ENCODE measurements at places on chromosomes 11 and 22. TPM values are rescaled to one million over a fixed set of nuclear protein-coding genes. Genes with fewer than 3 reads are reported as not detected.

Gene TIGD3
- 0.18 TPM for total RNA-seq

DNA sequence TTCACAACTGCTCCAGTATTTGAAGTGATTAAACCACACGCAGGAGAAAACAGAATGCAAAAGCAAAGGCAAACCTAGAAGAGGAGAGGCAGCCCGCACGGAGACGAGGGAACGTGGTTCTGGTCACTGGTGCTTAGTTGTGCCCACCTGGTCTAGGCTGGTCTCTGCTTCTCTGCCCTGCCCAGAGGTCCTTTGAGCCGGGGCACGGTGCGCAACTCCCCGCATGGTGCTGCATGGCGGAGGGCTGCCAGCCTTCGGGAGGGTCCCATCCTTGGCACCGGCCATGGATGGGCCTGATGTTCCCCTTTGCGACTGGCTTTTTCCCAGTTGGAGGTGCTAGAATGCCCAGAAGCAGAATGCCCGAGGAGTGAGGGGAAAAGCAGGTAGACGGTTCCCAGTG is 46.1 kb downstream of the KCNC1 start:
- no peak overlapping the region for H3K27ac ChIP-seq
- no peak overlapping the region for H3K4me3 ChIP-seq
- H3K27me3 ChIP-seq, result peaks cover 1% of the 10 kb centered on the region
- peaks cover 5% of the 10 kb centered on the region for H3K36me3 ChIP-seq

Gene TNNT3
- 1.3 TPM for total RNA-seq

Gene TRIM3
- total RNA-seq, result 27.6 TPM

- no peaks in the 10 kb centered on the region for H3K4me1 ChIP-seq
- H3K36me3 ChIP-seq, result no peaks in the 10 kb centered on the region
- no peak overlapping the region for H3K27ac ChIP-seq
- no peak overlapping the region for H3K4me3 ChIP-seq
- DNase-seq, result no peak
- H3K27me3 ChIP-seq, result peaks cover 12% of the 10 kb centered on the region
Observed at GRCh38 chr22:49334976-49335375, 492.7 kb downstream of the BRD1 start.

DNA sequence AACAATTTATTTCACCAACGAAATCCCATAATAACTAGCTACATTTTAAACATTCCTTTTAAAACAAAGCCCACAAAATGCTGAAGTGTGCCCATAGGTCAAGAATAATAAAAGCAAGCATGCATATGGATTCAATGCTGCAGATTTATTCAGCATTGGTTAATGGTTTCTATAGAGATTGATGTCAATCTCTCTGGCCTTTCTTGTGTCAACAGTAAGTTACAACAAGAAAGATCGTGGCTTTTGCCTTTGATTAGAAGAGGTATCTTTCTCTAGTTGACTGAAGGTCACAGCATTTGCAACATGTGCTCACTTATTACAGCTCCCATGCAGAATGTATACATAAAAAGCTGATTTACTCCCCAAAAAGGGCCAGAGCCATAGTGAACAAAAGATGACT is 1.4 kb upstream of the SOX6 start:
- peaks cover 63% of the 10 kb centered on the region for H3K4me1 ChIP-seq
- DNase-seq, result no peak
- peaks cover 4% of the 10 kb centered on the region for H3K36me3 ChIP-seq
- H3K27ac ChIP-seq, result peak overlapping the region; percentile 88
- no peak overlapping the region for H3K4me3 ChIP-seq

DNA sequence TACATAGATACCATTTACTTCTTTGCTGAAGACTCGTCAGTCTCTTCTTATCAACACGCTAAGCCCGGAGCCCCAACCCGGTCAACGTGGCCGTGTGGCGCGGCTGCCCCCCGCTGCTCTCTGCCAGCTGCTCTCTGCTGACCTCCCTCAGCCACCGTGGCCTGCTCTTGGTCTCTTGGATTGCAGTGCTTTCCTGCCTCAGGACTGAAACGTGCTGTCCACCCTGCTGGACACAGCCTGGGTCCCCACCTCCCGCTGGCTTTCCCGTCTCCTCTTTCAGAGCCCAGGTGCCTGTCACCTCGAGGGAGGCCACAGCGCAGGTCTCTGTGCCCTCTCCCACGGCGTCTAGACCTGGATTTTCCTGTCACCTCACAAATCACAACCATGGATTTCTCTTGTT is 388.1 kb upstream of the B3GAT1 start:
- H3K27me3 ChIP-seq, result peaks cover 33% of the 10 kb centered on the region
- no peaks in the 10 kb centered on the region for H3K36me3 ChIP-seq
- no peak for DNase-seq
- H3K4me3 ChIP-seq, result no peak overlapping the region
- peaks cover 20% of the 10 kb centered on the region for H3K4me1 ChIP-seq

Gene RAB36
- 2.9 TPM for total RNA-seq

Gene KRTAP5-8
- total RNA-seq, result not detected

- H3K36me3 ChIP-seq, result no peaks in the 10 kb centered on the region
- H3K4me1 ChIP-seq, result peaks cover 42% of the 10 kb centered on the region
- no peak overlapping the region for H3K4me3 ChIP-seq
- no peak overlapping the region for H3K27ac ChIP-seq
- H3K27me3 ChIP-seq, result no peaks in the 10 kb centered on the region
- DNase-seq, result no peak
Observed at GRCh38 chr11:16191868-16192240, 164.5 kb downstream of the SOX6 start.

Gene MIEF1
- 23.0 TPM for total RNA-seq

DNA sequence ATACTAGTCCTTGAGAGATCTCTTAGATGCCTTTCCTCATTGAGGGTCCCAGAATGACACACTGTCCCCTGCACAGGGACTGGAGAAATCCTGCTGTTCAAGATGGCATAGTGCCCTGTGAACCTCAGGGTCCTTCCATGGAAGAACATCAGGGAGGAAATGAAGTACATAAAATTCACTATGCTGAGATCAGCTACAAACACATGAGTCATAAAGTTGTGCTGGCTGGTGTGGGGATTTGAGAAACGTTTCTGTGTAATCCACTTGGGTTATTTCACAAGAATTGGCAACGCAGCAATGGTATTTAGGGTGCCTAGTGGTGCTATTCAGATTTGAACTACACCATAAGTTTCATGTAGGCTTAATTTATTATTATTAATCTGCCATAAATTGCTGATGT is 174.4 kb downstream of the MAML2 start:
- H3K27me3 ChIP-seq, result no peaks in the 10 kb centered on the region
- no peak for DNase-seq
- H3K4me3 ChIP-seq, result no peak overlapping the region
- H3K36me3 ChIP-seq, result no peaks in the 10 kb centered on the region

Gene MRGPRX3
- not detected for total RNA-seq

DNA sequence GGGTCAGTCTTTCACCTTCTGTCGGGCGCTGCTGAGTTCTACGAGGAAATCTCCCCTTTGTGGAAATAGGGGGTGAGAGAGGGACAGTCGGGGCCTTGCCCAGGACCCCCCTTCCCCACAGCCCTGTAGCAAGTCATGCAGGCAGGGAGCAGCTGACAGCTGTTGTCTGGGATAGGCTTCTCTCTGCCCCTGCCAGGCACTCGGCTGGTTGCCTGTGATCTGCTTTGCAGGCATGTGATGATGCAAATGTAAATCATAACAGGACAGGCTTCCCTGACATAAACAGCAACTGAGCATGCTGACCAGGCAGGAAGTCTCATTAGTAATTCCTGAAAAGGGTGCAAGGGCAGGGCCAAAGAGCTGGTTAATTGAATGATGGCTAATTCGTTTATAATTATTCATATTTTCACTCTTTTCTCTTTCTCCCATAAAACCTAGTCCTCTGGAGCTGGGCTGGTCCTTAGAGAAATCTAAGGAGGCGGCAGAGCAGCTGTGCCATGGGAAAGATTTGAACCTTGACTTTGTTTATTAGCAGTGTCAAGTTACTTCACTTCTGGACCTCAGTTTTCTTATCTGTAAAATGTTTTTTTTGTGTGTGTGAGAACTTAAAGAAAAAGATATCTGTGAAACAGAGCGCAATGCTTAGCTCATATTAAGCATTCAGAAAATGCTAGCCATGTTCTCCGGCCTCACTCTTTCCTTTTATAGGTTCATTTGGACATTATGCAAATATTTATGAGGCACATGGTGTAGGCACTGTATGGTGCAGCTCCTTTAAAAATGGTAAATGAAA is 129.7 kb downstream of the LDLRAD3 start:
- H3K36me3 ChIP-seq, result peaks cover 2% of the 10 kb centered on the region
- no peaks in the 10 kb centered on the region for H3K27me3 ChIP-seq
- peak overlapping the region; percentile 72 for H3K27ac ChIP-seq
- H3K4me1 ChIP-seq, result peaks cover 39% of the 10 kb centered on the region

Gene C22orf15
- total RNA-seq, result not detected

- H3K36me3 ChIP-seq, result no peaks in the 10 kb centered on the region
- peak overlapping the region; percentile 86 for H3K27ac ChIP-seq
- no peak for DNase-seq
Observed at GRCh38 chr11:27282806-27283205, 80.2 kb downstream of the CCDC34 start.

- no peak overlapping the region for H3K4me3 ChIP-seq
- no peaks in the 10 kb centered on the region for H3K4me1 ChIP-seq
- H3K27ac ChIP-seq, result no peak overlapping the region
- peaks cover 80% of the 10 kb centered on the region for H3K27me3 ChIP-seq
- no peaks in the 10 kb centered on the region for H3K36me3 ChIP-seq
Observed at GRCh38 chr22:36846271-36846670, 14.5 kb upstream of the NCF4 start.

- no peak for DNase-seq
- no peak overlapping the region for H3K27ac ChIP-seq
- H3K36me3 ChIP-seq, result peaks cover 1% of the 10 kb centered on the region
- peaks cover 19% of the 10 kb centered on the region for H3K4me1 ChIP-seq
Observed at GRCh38 chr11:112555491-112556364, 295.1 kb upstream of the PLET1 start.

Gene ARHGAP20
- total RNA-seq, result 0.62 TPM

Gene POU2AF3
- total RNA-seq, result not detected

Gene RRP8
- 12.8 TPM for total RNA-seq

GRCh38 chr22:19876314-19876940 is 21.8 kb upstream of the GNB1L start:
- H3K4me1 ChIP-seq, result peaks cover 44% of the 10 kb centered on the region
- no peaks in the 10 kb centered on the region for H3K27me3 ChIP-seq
- H3K27ac ChIP-seq, result no peak overlapping the region
- DNase-seq, result peak; percentile 77
- H3K4me3 ChIP-seq, result no peak overlapping the region
- H3K36me3 ChIP-seq, result no peaks in the 10 kb centered on the region

Gene IRAG1
- total RNA-seq, result 50.6 TPM

DNA sequence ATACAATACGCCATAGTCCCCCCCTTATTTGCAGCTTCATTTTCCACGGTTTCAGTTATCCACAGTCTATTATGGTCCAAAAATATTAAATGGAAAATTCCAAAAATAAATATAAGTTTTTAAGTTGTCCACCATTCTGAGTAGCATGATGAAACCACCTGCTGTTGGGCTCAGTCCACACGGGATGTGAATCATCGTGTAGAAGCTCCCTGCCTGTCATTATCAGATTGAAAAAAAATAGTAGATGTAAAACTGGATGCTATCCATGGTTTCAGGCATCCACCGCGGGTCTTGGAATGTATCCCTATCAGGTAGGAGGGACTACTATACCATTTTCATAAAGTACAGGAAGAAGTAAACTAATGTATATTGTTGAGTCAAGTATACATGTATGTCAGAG is 127.4 kb downstream of the TTC17 start:
- H3K4me1 ChIP-seq, result no peaks in the 10 kb centered on the region
- peaks cover 19% of the 10 kb centered on the region for H3K36me3 ChIP-seq
- no peaks in the 10 kb centered on the region for H3K27me3 ChIP-seq
- no peak overlapping the region for H3K27ac ChIP-seq

Gene LINC01488
- total RNA-seq, result not detected

DNA sequence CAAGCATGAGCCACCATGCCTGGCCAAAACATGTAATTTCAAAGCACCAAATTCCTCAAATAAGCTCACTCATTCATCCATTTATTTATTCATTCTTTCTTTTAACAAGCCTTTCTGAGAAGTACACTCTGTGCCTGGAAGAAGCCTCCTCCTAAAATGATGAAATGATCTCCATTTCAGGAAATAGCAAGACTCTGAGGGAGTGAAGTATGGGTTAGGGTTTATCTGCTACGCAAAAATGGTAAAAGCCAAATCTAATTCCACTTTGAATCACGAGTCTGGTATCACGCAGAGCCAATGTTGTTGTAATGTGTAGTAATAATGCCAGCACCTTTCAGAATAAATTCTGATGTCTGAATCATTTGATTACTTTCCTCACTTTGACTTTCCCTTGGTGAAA is 1041.8 kb downstream of the LRRC4C start:
- H3K4me1 ChIP-seq, result no peaks in the 10 kb centered on the region
- H3K27ac ChIP-seq, result no peak overlapping the region
- H3K27me3 ChIP-seq, result peaks cover 18% of the 10 kb centered on the region
- no peaks in the 10 kb centered on the region for H3K36me3 ChIP-seq

DNA sequence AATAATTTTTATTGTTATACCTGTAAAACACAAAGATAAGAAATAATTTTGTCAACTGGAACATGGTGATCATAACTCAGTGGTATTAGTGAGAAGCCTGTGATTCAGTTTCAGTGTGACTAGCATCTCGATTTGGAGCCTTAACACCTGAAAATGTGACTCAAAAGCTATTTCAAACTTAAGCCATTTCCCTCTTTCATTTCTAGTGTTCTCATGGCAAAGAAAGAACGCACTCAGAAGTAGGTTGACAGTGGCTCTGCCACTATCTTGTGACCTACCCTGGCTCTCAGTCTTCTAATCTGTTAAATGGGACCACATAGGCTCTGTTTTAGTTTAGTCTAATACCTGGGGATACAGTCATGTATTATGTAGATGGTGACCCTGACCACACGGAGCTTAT is 62.7 kb downstream of the ISX start:
- no peaks in the 10 kb centered on the region for H3K4me1 ChIP-seq
- no peak for DNase-seq
- H3K27me3 ChIP-seq, result peaks cover 27% of the 10 kb centered on the region
- H3K27ac ChIP-seq, result no peak overlapping the region
- no peak overlapping the region for H3K4me3 ChIP-seq

GRCh38 chr22:48473202-48473601 is 1354.5 kb downstream of the BRD1 start:
- no peak for DNase-seq
- peaks cover 7% of the 10 kb centered on the region for H3K27me3 ChIP-seq
- no peaks in the 10 kb centered on the region for H3K4me1 ChIP-seq
- no peak overlapping the region for H3K4me3 ChIP-seq

Gene PAX6
- total RNA-seq, result not detected

DNA sequence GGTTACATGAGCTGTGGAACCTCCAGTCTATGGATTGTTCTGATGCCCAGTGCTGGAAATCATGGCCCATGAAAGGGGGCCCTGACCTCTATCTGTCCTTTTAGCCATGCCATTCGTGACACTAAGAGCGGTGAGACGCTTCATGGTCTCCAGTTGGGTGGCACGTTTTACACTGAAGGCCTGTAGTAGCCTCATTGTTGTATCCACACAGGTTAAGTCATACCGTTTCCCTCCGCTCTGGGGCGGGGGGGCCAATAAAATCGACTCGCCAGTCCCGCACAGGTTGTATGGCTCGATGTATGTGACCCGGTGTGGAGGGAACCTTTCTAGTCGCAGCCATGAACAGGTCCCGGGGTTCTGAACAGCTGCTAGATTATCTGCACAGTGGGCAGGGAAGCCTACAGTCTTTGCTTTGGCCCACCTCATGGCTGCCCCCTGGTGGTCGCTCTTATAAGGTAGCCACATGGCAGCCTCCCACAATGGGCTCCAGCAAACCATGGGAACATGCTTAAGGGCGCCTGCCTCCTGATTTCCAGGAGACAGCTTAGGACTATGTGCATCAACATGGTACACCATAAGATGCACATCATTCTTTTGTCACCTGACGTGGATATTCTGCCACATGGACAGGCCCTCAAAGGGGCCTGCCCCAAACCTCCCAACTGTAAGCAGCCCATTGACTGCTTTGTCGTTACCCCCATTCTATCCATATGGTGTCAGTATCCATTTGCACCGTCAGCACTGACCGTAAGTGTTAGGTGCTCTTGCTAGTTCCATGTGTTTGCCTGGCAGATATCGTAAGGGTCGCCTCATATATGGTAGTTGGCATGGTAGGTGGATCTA is 19.7 kb upstream of the APOL3 start:
- no peaks in the 10 kb centered on the region for H3K36me3 ChIP-seq
- no peak overlapping the region for H3K4me3 ChIP-seq
- no peak overlapping the region for H3K27ac ChIP-seq
